Stimulated activated CD4-positive, alpha-beta T cell treated with anti-CD3 and anti-CD28 coated beads, Interleukin-4, amount 100 ng/mL, for 1 hour (primary cell): ENCODE measurements at places on chromosomes 4 and X.

GRCh38 chr4:138821331-138821730 lies 194.2 kb upstream of the NOCT start:
- DNase-seq, result no peak

DNA sequence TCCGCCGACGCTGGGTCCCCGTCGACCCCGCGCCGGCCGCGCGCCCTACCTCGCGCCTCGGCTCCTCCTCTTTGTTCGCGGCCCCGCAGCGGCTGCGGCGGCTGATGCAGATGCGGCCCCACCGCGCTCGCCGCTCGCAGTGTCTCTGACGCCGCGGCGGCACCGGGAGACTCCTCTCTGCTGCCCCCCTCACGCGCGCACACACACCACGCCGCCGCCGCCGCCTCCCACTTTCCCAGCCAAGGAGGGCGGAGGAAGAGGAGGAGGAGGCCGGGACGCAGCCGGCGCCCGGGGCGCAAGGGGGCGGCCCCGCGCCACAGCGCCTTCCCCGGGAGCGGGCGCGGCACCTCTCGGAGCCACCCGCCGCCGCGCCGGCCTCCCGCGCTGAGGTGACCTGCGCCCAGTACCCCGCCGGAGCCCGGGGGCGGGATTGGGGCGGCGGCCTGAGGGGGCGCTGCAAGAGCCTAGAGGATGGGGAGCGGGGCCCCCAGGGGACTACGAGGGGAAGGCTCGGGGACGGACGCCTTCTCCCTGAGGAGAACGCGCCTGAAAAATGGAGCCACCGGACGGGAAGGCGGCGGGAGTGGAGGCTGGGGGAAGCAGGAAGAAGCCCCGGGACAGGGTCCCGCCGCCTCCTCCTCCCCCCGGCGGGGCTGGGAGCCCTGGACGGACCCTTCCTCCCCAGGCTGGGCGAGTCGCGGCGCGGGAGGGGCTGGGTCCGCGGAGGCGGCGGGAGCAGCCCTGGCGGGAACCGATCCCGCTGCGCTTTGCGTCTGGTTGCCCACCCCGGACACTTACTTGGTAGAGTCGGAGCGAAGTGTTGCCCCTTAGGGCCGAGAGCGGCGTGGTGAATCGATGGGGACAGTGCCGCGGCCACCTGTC lies at the start of gene SH3RF1:
SH3RF1 (minus strand) TSS at position 147 of the 882 bp plus-strand sequence. CDS start 1,744 bp downstream, outside the sequence.
- DNase-seq, result peak; percentile 14

GRCh38 chr4:123110147-123110546 lies 187.8 kb upstream of the NUDT6 start:
- no peak for DNase-seq

DNA sequence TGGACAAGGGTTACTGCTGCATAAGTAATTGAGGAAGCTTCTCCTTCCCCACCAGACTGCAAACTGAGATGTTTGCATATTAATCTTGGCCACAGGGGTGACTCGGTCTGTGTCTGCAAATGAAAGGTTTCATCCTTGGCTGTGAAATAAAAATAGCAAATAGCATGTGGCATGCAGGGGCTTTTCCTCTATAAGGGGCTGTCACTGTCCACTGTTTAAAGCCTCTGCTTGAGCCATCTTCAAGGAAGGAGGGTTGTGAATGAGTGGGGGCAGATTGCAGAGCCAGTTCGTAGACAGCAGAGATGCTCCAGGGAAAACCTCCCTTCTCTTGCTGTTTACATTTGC lies 33.3 kb downstream of the TMSB4X start:
- DNase-seq, result no peak

- DNase-seq, result no peak
Observed at GRCh38 chr4:90419124-90419711, 292.0 kb downstream of the CCSER1 start.

DNA sequence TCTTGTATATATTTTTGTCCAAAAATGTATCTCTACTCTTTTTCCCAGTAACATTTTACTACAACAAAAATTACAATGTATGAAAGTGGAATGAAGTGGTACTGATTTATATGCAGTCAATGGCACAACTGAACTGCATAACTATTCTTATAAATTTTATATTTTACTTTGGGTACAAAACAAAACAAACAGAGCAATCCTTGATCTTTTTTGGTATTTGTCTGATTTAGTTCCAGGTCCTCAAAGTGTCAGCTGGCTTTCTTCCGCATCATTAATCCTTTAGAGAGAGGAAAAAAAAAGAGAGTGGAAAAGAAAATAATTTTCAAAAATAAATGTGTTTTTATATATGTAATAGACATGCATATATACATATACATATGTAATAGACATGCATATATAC lies 252.4 kb upstream of the SLIT2 start:
- DNase-seq, result no peak

GRCh38 chr4:120694973-120695372 lies 227.6 kb downstream of the PRDM5 start:
- no peak for DNase-seq

GRCh38 chrX:19739683-19740082 lies 147.7 kb downstream of the SH3KBP1 start:
- peak; percentile 38 for DNase-seq

DNA sequence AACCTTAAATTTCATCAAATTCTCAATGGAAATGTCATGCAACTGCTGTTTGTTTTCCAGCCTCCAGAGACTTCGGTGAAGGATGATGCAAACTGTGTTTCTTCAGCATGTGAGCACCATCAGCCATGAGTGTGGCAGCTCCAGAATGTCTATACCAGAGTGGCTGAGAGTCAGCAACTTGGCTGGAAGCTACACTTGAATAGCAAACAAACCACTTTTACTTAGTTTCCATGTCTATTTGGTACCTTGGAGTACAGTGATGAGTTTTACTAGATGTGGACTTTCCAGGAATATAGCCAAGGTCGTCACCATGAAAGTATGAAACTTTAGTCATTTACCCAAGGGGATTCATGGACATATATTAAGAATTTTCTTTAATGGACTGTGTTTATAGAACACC lies 4.3 kb upstream of the IL21 start:
- DNase-seq, result no peak

- DNase-seq, result no peak
Observed at GRCh38 chr4:108008721-108009120, 19.0 kb downstream of the HADH start.

- DNase-seq, result no peak
Observed at GRCh38 chr4:140185412-140186081, 31.6 kb upstream of the MAML3 start.

DNA sequence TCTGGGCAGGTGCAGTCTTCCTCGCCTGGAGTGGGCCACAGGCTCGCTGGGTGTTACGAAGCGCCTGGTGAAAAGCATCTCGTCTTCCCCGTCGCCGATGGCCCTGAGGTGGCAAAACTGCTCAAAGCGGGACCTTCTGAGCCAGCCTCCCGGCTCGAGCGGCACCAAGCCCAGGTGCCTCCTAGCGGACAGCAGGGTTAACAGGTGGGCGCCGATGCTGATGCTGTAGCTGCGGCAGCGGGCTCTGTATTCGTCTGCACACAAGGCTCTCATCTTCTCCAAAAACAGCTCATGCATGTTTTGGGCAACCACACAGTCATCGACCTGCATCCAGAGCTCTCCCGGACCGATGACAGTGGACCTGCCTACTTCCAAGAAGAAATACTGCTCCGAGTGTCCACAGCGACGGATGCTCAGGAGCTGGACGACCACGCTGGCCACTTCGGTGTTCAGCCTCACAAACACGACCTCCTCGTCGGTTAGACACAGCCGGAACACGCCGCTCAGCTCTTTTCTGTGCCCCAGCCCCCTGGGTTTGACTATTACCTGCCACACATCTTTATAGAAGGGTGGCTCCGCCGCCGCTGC lies 1.2 kb downstream of the IRS4 start:
- DNase-seq, result no peak

GRCh38 chr4:111128327-111128726 lies 505.4 kb upstream of the PITX2 start:
- no peak for DNase-seq

- DNase-seq, result no peak
Observed at GRCh38 chrX:41350976-41351569, 17.1 kb downstream of the DDX3X start.

DNA sequence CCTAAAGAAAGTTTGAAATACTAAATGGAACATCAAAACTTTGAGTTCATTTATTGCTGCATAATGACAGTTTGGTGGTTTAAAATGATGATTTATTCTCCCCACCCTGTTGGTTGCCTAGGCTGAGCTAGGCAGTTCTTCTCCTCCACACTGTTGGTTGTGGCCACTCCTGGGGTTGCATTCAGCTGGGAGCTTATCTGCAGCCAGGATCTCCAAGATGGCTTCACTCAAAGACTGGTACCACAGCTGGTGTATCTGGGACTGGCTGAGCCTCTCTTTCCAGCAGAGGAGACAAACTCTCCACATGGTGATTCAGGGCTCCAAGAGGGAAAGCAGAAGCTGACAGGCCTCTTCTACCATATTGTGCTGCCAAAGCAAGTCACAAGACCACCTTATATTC lies 33.1 kb downstream of the MSL3 start:
- no peak for DNase-seq

GRCh38 chr4:165756836-165757235 lies 116.2 kb upstream of the TLL1 start:
- DNase-seq, result no peak

DNA sequence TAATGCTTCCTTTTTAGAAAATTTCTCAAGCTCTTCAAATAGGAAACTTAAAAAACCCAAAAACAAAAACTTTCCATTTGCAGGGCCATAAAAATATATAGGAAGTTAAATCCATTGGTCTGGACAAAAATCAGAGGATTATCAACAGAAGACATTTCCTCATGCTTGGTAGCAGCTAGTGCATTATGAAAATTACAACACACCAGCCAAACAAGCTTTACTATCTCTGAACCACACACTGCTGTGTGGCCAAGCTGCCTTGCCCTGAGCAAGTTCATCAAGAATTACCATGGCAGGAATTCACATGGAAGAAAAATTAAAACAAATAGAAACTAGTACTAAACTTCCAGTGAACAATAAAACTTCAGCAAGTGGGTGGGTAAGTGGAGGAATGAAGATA lies 3.6 kb downstream of the USP46 start:
- no peak for DNase-seq

- no peak for DNase-seq
Observed at GRCh38 chr4:71262161-71262560, 76.7 kb upstream of the SLC4A4 start.

GRCh38 chrX:9644335-9644734 lies 121.3 kb downstream of the GPR143 start:
- DNase-seq, result peak; percentile 6

- DNase-seq, result no peak
Observed at GRCh38 chr4:171519457-171519856, 293.7 kb upstream of the GALNTL6 start.

- no peak for DNase-seq
Observed at GRCh38 chrX:13102636-13103035, 58.2 kb upstream of the FAM9C start.

DNA sequence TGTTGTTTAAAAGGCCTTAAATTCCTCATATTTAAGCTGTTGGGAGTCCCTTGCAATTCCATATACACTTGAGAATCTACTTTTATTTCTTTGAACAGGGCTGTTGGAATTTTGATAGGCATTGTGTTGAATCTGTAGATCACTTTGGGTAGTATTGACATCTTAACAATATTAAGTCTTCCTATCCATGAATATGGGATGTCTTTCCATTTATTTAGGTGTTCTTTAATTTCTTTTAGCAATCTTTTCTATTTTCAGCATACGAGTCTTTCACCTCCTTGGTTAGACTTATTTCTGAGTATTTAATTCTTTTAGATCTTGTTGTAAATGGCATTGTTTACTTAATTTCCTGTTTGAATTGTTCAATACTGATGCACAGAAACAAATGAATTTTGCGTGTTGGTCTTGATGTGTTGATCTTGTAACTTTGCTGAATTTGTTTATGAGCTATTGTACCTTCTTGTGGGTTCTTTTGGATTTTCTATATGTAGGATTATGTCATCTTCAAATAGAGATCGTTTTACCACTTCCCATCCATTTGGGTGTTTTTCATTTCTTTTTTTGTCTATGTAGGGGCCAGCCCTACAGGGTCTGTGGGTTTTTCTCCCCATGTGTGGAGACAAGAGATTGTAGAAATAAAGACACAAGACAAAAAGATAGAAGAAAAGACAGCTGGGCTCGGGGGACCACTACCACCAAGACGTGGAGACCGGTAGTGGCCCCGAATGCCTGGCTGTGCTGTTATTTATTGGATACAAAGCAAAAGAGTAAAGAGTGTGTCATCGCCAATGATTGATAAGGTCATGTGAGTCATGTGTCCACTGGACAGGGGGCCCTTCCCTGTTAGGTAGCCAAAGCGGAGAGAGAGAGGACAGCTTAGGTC lies 18.2 kb upstream of the CTBP1 start:
- DNase-seq, result no peak

DNA sequence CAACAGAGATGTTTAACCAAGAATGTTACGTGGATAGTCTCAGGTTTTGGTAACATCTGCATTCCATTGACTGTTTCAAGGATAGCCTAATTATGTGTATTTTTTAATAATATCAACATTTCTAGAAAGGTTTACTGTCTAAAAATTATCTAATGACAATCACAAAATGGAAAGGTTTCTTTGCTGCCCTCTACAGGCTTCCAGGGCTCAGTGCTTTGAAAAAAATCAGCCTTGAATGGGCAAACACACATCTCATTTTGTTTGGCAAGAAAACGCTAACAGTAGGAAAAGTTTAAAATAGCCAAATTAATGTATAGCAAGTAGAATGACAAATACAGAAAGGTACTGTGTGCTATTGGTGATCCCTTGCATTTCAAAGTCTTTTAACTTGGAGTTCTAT lies 223.4 kb upstream of the PRPS2 start:
- no peak for DNase-seq

- no peak for DNase-seq
Observed at GRCh38 chr4:122826079-122826527, 528 bp upstream of the FGF2 start.

- DNase-seq, result no peak
Observed at GRCh38 chr4:3790006-3790561, 23.9 kb downstream of the ADRA2C start.

GRCh38 chr4:27123123-27123768 lies 262.6 kb downstream of the STIM2 start:
- DNase-seq, result no peak

DNA sequence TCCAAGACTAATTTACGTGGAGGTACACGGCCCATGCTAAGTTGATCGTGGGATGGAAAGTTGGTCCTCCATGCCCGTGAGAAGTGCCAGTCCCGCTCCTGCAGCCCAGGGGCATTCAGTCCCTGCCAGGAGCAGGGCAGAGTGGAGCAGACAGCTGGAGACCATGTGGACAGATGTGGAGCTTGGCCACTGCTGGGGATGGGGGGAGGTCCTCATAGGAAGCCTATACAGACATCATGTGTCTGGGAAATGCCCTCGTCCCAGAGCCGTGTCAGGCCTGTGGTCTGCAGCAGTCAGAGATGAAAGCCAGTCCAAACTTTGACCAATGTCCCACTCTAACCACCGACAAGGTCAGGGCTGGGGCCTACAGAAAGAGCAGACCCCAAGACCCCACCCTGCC lies 118.4 kb downstream of the CPZ start:
- no peak for DNase-seq

GRCh38 chrX:24423960-24424359 lies 41.1 kb upstream of the PDK3 start:
- no peak for DNase-seq

GRCh38 chrX:31272472-31272775 lies 200.6 kb upstream of the FTHL17 start:
- DNase-seq, result no peak

- no peak for DNase-seq
Observed at GRCh38 chr4:34328939-34329338, 1915.4 kb downstream of the ARAP2 start.

GRCh38 chr4:128782076-128782715 lies 27.3 kb upstream of the JADE1 start:
- DNase-seq, result peak; percentile 57
